ENCODE measurements at places on chromosomes 4 and X.
A peak's percentile ranks its signal among the peaks of the same experiment; 100 is the strongest.

DNA sequence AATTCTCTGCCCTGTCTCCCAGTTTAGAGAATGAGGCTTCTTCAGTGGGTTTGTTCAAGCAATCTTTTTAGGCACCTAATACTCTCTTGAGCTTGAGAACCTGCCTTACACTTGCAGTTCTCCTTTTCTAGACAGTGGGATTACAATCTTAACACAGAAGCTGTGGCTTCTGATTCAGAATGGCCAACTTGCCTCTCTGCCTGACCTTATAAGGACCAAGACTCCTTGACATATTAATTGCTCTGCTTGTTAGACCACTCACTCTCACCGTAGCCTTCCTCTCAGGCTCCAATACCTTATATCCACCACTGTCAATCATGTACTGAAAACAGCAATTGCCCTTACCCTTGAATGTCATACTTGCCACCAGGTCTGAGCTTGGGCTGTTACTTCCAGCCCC, 338.7 kb upstream of the MAOA start:
- no peak for DNase-seq

DNA sequence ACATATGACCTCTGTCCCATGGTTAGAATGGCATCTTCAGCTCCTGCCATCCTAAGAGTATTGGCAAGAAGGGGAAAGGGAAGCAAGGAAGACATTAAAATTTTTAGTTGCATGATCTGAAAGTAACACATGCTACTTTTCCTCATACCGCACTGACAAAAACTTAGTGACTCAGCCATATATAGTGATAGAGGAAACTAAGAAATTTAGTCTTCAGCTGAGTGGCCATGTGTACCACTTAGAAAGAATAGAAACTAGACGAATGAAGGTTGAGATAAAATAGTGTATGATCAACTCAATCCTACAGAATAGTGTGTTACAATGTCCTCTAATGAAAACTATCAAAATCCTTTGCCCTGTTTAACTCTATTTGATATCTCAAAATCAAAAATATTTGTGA, 164.1 kb downstream of the PPP3CA start:
- DNase-seq, result no peak

DNA sequence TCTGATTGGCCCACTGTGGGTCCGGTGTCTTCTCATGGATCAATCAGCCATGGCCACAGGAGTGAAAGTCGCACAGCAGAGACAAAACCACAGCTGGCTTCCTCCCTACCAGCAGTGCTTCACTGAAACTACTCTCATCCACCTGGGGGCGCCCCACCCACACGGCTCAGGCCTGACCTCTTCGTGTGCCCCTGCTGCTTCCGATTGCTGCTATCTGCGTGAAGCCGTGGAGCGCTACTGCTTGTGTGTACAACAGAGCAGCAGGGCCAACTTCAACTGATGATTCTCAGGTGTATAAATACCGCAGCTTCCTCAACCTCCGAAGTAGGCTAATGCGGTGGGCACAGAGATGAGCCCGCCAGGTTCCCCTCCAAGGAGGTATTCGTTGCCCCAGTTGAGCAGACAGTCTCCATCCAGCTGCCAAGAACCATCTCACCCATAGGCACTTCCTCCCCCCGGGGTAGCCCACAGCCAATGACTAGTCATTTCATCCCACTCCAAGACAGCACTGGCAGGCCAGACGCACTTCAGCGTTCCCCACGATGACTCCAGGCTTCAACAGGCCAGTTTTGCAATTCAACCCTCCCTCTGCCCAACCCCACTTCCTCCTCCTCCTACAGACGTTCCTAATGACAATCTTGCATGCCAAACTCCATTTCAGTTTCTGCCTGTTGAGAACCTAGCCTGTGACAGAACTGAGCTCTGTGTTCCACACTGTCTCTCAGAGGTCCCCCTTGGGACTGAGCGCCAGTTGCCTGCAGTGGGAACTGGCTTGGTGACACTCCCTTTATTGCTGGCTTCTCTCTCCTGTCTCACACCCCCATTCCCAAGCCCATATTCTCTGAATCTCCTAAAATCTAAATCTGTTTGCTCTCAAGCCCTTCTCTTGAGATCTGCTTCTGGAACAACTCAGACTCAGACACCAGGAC, 41.3 kb upstream of the ATP6AP2 start:
- peak; percentile 73 for DNase-seq

- DNase-seq, result no peak
Measured at GRCh38 chrX:74448669-74449068, 27.4 kb downstream of the SLC16A2 start.

DNA sequence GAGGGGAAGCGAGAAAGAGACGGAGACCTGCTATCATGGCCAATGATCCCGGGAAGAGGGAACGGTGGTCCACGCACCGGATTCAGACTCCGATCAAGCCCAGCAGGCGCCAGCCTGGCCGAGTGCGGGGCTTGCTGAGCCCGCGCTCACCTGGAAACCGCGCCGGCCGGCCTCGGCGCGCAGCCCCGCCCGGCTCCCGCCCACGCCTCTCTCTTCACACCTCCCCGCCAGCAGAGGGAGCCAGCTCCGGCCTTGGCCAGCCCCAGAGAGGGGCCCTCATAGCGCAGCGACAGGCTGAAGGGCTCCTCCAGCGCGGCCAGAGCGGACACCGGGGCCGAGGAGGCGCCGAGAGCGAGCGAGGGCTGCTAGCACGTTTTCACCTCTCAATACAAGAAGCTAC, 36.8 kb upstream of the SPANXN2 start:
- DNase-seq, result no peak

- DNase-seq, result no peak
Measured at GRCh38 chr4:46445710-46446314, 55.9 kb upstream of the GABRA2 start.

DNA sequence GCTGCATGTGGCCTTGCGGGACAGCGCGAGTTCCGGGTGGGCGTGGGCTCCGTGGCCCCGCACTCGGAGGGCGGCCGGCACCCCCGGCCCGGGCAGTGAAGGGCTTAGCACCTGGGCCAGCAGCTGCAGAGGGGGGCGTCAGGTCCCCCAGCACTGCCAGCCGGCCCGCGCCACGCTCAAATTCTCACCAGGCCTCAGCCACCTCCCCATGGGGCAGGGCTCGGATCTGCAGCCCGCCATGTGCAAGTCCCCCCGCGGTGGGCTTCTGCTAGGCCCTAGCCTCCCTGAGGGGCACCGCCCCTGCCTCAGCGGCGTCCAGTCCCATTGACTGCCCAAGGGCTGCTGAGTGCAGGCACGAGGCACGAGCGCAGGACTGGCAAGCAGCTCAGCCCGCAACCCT, 2.6 kb upstream of the MCUB start:
- DNase-seq, result no peak

DNA sequence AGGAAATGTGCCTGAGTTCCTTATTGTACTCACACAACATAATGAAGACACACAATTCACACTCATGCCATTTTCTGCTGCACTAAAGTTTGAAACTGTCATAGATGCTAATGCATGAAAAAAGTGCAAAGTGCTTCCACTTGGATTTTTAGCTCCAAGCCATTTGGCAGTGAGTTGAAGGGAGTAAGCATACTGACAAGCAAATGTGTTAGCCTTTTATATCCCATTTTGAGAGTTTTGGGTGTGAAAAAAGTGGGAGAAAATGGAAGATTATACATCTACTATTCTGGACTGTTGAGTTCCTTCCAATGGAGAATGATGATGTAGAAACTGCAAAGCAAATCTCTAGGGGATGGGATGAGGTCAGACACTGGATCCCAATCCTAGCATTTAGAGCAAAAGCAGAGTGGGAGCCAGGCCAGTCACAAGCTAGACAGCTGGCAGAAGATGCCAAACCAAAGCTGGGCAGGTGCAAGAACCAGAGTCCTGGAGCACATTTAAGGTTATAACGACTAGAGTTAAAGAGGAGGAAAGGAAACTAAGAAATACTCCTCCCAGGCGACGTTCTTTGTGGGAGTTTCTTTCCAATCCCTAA, 216.8 kb downstream of the FBXO8 start:
- no peak for DNase-seq

- peak; percentile 28 for DNase-seq
Measured at GRCh38 chr4:107035819-107036583, at the start of gene DKK2. TSS of gene DKK2 (minus strand) at chr4:107036313. CDS start at chr4:107035591, 722 bp downstream.

GRCh38 chr4:2931512-2932301, 31.5 kb downstream of the NOP14 start:
- DNase-seq, result no peak

DNA sequence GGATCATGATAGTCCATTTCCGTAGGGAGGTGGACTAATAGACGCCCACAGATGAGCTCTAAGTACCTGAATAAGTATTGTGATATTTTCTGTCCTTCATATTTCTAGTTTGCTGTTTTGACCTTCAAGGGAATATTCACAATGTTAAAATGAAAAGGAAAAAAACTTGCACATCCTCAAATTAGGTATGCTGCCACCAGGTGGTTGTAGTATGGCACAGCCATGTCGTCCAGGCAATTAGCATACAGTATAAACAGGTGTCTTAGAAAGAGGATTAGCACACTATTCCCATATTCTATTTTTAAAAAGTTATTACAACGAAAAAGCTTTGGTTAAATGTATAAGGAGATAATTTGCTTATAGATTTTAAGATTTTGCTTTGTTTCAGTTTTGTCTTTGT, 802.0 kb downstream of the RPA4 start:
- peak; percentile 14 for DNase-seq

DNA sequence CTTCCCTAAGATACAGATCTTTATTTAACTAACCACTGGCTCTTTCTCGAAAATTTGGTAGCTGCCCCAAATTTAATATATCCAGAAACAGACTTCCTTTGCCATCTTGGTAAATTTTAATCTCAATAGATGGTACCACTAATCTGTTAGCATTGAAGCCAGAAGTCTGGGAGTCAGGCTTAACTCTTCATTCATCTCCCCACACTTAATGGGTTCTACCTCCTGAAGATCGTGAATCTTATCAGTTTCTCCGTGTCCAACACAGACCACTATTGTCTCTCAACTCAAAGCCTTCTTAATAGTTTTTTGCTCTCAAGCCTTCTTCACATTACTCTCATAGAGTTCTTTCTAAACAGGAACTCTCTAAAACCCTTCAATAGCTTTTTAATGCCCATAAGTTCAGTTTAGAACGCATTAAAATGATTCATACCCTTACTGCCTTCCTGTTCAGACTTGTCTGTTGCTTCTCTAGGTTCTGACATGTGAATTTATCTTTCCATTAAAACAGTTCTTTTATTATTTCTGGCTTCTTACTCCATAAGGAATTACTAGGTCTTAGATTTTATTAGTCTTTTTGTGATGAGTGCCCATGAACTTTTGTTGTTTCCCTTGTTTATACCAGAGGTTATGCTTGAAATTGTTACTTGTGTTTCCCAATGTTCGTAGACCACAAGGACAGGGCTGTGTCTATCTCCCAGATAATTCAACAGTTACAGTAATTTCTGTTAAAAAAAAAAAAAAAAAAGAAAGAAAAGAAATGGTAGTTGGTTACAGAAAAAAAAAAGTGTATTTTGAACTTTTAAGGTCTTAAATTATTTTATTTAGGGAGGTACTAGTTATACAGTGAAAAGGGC, 54.7 kb downstream of the SMARCAD1 start:
- DNase-seq, result peak; percentile 9

- DNase-seq, result peak; percentile 78
Measured at GRCh38 chr4:4800646-4801408, 58.6 kb upstream of the MSX1 start.

GRCh38 chr4:81491943-81492342, 20.2 kb upstream of the RASGEF1B start:
- no peak for DNase-seq

- no peak for DNase-seq
Measured at GRCh38 chr4:3251691-3252479, 2.9 kb downstream of the MSANTD1 start.

GRCh38 chr4:37993806-37994205, 33.6 kb downstream of the PTTG2 start:
- no peak for DNase-seq

- DNase-seq, result peak; percentile 67
Measured at GRCh38 chrX:155027509-155028066, 944 bp downstream of the FUNDC2 start.

- DNase-seq, result peak; percentile 1
Measured at GRCh38 chr4:23279377-23279986, 586.7 kb downstream of the GBA3 start.

- no peak for DNase-seq
Measured at GRCh38 chr4:4899202-4899925, 39.9 kb downstream of the MSX1 start.

DNA sequence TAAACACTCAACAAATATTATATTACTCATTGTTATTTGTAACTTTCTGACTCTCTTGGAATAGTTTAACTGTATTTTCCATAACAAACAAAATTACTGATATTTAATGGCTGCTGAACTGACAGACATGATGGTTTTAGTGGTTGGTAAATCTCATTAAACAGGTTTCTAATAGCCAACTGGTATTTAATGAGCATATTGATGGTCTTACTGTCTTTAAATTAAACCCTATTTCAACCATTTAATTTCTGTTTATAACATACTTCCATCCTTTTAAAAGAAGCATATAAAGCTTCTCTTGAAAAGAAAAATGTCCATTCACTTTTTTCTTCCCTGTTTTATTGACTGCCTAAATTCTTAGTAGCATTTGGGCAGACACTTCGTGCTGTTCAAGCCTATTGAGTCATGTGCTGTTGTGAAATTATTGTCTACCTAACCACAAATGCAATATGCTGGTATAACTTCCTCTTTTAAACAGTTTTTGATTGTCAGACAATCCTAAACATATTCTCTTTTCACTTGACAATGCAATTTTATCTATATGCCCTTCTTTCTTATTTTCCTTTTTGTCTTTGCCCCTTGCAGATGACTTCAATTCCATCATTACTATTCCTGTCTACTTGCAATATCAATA, 163.9 kb upstream of the SLC7A11 start:
- peak; percentile 44 for DNase-seq

DNA sequence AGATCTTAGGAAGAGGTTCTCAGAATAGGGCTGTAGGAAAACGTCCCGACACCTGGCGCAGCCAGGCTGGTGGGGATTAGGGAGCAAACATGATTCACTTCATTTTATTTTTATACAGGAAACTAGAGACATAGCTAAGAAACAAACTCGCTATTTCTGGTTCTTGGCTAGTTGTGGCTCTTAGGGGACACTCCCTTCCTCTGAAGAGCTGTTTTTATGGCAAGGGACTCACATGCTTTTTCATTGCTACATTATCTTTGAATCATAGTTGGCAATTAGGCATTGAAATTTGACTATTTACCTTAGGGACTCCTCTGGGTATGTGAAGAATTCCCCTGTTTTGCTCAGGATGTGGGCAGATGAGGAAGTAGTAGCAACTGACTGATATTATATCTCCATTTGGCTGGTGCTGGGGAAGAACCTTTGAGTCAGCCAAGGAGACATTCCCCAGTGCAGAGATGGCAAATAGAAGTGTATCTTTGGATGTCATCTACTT, 174.5 kb downstream of the SMIM20 start:
- DNase-seq, result peak; percentile 66

- no peak for DNase-seq
Measured at GRCh38 chrX:15350329-15350996, 15.1 kb upstream of the PIGA start.

GRCh38 chr4:181202240-181202639, 1041.0 kb upstream of the TENM3 start:
- DNase-seq, result no peak

DNA sequence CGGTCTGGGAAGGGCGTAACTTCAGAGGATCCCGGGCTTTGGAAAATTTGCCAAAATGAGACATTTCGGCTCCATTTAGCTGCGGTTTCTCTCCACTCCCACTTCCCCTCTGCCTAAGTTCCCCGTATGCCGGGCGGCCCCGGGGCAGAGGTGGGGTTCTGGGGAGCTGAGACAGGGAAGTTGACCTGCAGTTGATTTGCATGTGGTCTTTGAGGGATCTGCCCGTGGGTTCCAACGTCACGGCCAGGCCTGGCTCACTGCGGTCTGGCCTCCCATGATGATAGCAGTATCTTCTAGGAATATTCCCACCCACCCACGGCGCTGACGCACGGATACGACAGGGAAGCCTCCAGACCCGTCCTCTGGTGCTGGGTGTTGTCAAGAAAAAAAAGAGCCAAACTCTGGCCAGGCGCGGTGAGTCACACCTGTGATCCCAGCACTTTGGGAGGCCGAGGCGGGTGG, 27.3 kb upstream of the CRLF2 start:
- DNase-seq, result no peak
